ENCODE measurements at places on chromosomes 2 and 18.

DNA sequence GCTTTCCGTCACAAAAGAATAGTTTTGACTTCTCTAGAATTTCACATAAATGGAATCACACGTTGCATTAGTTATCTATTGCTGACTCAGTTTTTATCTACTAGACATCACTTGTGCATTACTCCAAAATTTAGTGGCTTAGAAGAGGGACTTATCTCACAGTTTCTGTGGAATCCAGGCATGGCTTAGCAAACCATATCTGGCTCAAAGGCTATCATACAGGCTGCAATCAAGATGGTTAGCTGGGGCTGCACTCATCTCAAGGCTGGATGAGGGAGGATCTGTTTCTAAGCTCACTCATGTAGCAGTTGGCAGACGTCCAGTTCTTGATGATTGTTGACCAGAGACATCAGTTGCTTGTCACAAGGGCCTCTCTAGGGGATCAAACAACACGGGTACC lies 6.6 kb upstream of the DSC3 start:
- DNase-seq = no peak

DNA sequence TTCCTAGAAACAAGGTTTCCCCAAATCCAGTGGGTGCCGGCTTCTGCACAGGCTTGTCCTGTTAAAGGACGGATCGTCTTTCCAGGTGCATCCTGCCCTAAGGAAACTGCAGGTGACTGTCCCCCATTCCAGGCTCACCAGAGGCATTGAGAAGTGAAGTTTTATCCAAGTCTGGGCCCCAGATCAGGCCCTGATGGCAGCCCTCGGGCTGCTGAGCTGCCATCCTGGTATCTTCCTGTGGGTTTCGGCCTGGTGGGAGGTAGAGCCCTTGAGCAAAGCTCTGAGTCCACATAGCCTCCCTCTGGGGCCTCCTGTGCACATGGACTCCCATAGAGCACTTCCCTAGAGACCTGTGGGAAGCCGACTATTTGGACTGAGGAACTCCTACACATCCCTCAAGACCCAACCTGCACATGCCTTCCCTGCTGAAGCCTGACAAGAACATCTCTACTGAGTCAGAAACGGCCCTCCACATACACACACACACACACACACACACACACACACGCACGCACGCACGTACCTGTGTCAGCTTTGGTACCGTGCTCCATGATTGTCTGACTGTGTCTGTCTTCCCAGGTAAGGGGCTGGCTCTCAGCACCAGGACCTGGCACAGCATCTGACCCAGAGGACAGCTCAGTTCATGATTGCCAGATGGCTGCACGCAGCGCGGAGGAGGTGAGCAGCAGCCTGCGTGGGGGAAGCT lies 16.4 kb downstream of the TNS1 start:
- no peak for DNase-seq

GRCh38 chr2:138084206-138084605 lies 119.9 kb downstream of the HNMT start:
- DNase-seq = no peak

DNA sequence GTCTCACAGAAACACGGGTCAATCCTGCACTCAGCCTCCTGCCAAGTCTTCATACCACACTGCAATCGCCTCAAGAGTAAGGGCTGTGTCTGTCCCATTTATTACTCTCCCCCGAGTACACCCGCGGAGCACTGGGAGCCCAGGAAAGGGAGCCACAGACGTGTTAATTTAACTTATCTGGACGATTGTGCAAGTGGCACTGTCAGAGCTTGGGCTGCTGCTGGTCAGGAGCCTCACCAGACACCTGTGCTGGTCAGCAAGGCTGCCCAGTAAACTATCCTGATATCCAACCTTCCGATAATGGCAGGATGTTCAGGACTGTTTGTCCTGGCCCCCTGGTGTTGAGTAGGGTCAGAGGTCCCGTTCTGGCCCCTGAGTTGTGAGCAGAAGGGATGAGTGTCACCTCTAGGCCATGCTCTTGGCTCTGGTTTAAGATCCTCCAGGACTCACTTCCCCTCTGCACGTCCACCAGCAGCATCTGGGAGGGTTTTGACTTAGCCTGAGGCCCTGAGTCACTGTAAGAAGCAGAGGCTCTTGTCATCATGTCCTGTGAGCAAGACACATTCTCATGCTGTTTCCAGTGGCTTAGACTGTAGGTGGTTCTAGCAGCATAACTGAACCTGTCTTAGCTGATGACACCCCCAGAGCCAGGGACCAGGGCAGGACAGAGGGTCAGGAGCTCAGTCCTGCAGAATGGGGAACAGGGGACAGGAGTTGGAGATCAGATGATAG lies 82.5 kb upstream of the ARL4C start:
- no peak for DNase-seq

Data from activated naive CD4-positive, alpha-beta T cell treated with Interleukin-2 at 50 U/mL for 16 hours (primary cell).